CD4-positive, alpha-beta T cell (primary cell): ENCODE measurements at places on chromosomes 1 and 21. TPM values are rescaled to one million over a fixed set of nuclear protein-coding genes. Genes with fewer than 3 reads are reported as not detected.

CLCNKA gene
- total RNA-seq = not detected

- no peak for DNase-seq
- no peak overlapping the region for H3K4me3 ChIP-seq
These were observed 39.2 kb downstream of the RUNX3 start for GRCh38 chr1:24890887-24891286.

RGS16 gene
- 16.4 TPM for total RNA-seq

LCE1B gene
- total RNA-seq = not detected

DNA sequence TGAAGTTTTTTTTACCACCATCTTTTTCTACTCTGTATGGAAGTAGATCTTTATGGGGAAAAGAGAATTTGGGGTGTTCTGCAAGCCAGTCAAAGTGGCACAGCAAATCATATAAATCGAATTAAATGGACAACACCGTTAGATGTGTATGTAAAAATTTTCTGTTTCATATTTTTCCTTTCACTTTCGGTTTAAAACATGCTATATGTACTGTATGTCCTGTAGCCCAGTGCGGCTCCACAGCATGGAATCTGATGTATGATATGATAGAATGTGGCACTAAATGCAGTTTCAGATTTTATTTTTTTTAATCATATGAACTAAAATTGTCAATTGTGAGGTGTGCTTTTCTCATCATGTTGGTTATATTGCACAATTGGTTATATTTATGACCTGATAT lies 32.9 kb downstream of the RAB4A start:
- no peak overlapping the region for H3K4me3 ChIP-seq
- no peaks in the 10 kb centered on the region for H3K27me3 ChIP-seq
- no peak for DNase-seq
- H3K36me3 ChIP-seq = peaks cover 51% of the 10 kb centered on the region

DNA sequence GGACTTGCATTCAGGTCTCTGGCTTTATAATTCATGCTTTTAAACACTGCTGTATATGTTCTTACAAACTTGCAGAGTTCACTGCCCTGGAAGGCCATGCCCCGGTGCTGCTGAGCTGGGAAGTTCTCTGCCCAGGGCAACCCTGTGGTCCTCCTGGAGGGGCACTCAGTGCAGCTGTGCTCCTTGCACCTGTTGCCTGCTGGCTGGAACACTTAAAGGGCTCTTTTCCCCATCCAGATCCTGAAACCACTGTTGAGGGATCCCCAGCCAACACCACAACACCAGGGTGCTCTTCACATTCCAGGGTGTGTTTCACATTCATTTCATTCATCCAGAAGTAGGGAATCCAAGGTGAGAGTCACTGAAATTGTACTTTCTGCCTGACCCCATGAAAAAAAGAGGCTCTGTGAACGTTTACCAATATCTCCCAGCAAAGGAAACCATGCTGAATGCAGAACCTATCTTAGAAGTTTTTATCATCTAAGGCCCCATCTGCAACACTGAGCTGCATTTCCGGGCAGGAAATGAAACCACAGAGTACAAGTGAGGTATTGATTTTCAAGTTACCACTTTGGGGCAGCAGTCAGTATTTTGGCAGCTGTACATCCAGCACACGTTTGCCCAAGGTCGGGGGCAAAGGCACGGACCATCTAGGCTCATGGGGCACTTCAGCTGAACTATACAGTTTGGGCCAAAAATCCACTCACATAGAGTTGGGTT lies 16.4 kb upstream of the KIAA0040 start:
- H3K36me3 ChIP-seq = no peaks in the 10 kb centered on the region
- H3K4me1 ChIP-seq = peaks cover 37% of the 10 kb centered on the region
- peak overlapping the region; percentile 37 for H3K27ac ChIP-seq
- H3K4me3 ChIP-seq = peak overlapping the region; percentile 25
- DNase-seq = peak; percentile 61

- no peaks in the 10 kb centered on the region for H3K36me3 ChIP-seq
- no peak for DNase-seq
- no peaks in the 10 kb centered on the region for H3K27me3 ChIP-seq
- no peak overlapping the region for H3K27ac ChIP-seq
These were observed 104.4 kb downstream of the TM2D1 start for GRCh38 chr1:61620536-61620935.

GRCh38 chr1:198678901-198679329 lies 40.1 kb downstream of the PTPRC start:
- peak overlapping the region; percentile 89 for H3K27ac ChIP-seq
- peaks cover 24% of the 10 kb centered on the region for H3K36me3 ChIP-seq
- peaks cover 35% of the 10 kb centered on the region for H3K4me1 ChIP-seq
- no peaks in the 10 kb centered on the region for H3K27me3 ChIP-seq

GRCh38 chr1:225544924-225545323 lies 108.0 kb downstream of the ENAH start:
- no peak overlapping the region for H3K4me3 ChIP-seq
- H3K36me3 ChIP-seq = no peaks in the 10 kb centered on the region

GRCh38 chr1:93880731-93881130 lies 1.7 kb upstream of the DNTTIP2 start:
- no peak overlapping the region for H3K4me3 ChIP-seq
- H3K27me3 ChIP-seq = no peaks in the 10 kb centered on the region
- peaks cover 26% of the 10 kb centered on the region for H3K4me1 ChIP-seq
- H3K36me3 ChIP-seq = peaks cover 20% of the 10 kb centered on the region
- no peak for DNase-seq

DNA sequence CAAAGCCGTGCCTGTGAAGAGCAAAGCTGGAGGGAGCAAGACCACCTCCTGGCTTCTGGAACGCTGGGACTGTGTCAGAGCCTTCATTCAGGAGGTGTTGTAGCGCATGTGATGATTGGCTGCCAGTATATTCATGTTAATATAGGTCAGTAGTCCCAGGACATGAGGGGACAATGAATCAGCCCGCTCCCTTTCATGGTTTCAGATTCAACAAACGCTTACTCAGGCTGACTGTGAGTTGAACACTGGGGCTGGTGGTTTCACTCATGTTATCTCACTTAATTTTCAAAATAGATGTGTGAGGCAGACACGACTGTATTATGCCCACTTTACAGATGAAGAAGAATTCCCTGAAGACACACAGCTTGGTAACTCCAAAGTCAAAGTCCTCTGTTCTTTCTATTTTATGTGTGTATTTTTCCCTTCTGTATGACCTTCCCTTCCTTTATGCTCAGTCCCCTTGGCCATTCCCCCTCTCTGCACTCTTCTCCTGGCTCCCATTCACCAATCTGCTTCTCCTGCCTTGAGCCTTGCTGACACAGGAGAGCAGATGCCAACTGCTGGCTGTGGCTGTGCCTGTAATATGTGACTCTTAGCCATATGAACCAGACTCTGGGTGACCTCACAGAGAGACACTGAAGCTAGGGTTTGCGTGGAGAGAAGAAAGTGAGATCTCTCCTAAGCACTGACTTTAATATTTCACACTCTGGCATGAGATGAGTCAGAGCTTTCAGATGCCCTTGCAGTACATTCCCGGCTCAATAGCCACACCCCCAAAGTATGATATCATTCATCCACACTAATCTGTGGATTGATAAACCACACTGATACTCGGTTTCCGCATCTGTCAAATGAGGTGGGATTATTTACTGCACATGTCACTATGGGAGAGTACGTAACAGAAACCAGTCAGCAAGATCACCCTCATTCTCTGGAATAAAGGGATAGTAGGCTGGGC lies 31.4 kb upstream of the KIRREL1 start:
- no peaks in the 10 kb centered on the region for H3K27me3 ChIP-seq
- DNase-seq = no peak
- no peak overlapping the region for H3K27ac ChIP-seq

LRRC53 gene
- not detected for total RNA-seq

- H3K36me3 ChIP-seq = no peaks in the 10 kb centered on the region
- H3K27me3 ChIP-seq = no peaks in the 10 kb centered on the region
- H3K4me1 ChIP-seq = no peaks in the 10 kb centered on the region
- no peak overlapping the region for H3K27ac ChIP-seq
These were observed 234.3 kb upstream of the ADAMTS5 start for GRCh38 chr21:27201197-27201596.

- peaks cover 58% of the 10 kb centered on the region for H3K4me1 ChIP-seq
- no peaks in the 10 kb centered on the region for H3K36me3 ChIP-seq
- DNase-seq = peak; percentile 52
- H3K4me3 ChIP-seq = peak overlapping the region; percentile 18
- H3K27ac ChIP-seq = peak overlapping the region; percentile 80
These were observed 54.1 kb downstream of the CD2 start for GRCh38 chr1:116808200-116808847.

DNA sequence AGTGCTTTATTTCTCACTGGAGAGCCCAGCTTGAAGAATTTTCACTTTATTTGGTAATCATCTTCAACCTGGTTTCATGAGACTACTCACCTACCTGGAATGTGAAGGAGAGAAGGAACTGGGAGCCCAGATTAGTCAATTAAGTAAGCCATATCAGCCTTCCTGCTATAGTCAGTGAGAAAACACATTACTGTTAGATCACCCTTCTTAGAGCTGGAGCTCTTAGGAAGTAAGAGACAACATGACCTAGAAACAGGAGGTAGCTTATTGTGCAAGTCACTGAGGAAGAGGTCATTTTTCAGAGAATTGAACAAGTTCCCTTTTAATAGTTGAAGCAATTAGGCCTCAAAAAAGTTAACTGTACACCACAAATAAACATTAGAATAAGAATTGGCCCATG lies 49.2 kb upstream of the TEKT2 start:
- H3K4me3 ChIP-seq = no peak overlapping the region
- peak; percentile 17 for DNase-seq
- no peak overlapping the region for H3K27ac ChIP-seq
- H3K27me3 ChIP-seq = no peaks in the 10 kb centered on the region
- no peaks in the 10 kb centered on the region for H3K4me1 ChIP-seq

DNA sequence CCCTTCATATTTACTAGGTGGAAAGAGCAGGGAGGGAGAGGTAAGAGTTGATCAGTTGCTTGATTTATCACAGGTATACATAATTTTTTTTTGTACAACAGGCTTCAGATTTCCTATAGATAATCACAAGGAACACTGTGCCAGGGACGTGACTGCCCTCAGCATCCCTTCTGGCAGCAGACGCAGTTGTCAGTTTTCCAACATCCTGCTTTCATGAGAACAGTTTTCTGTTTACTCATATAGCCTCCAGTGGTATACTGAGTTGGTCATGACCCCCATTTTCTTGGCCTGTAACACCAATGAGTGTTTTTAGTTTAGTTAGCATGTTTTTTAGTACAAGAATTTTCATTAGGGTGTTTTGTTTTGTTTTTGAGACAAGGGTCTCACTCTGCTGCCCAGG lies 37.9 kb upstream of the PTPRF start:
- no peak for DNase-seq
- no peaks in the 10 kb centered on the region for H3K27me3 ChIP-seq
- H3K4me1 ChIP-seq = no peaks in the 10 kb centered on the region
- no peak overlapping the region for H3K27ac ChIP-seq
- H3K36me3 ChIP-seq = no peaks in the 10 kb centered on the region

RGSL1 gene
- total RNA-seq = not detected

- DNase-seq = no peak
- peaks cover 35% of the 10 kb centered on the region for H3K4me1 ChIP-seq
- H3K4me3 ChIP-seq = peak overlapping the region; percentile 58
- no peaks in the 10 kb centered on the region for H3K27me3 ChIP-seq
These were observed 2.4 kb downstream of the BEST4 start for GRCh38 chr1:44785501-44786137.

YBEY gene
- 10.6 TPM for total RNA-seq

ZBTB8B gene
- total RNA-seq = not detected

DNA sequence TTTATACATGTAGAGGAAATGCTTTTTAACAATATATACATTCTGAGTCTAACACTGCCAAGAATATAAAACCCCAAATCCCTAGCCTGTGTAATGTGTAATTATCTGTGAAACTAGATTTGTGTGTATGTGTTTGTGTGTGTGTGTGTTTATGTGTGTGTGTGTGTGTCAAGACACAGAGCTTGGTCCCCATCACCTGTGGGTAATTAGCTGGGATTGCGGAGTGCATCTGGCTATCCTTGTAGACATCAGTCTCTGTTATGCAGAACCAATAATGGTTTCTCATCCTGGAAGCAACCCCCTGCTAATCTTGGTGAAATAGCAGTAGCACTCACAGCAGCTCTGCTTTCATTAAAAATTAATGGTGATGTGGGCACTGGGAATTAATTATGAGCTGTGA lies 26.3 kb upstream of the ST6GALNAC3 start:
- no peaks in the 10 kb centered on the region for H3K27me3 ChIP-seq
- no peak overlapping the region for H3K27ac ChIP-seq
- H3K4me3 ChIP-seq = no peak overlapping the region
- no peak for DNase-seq
- no peaks in the 10 kb centered on the region for H3K36me3 ChIP-seq

PLXNA2 gene
- 0.75 TPM for total RNA-seq

- H3K4me3 ChIP-seq = no peak overlapping the region
- H3K27me3 ChIP-seq = no peaks in the 10 kb centered on the region
- DNase-seq = no peak
- no peak overlapping the region for H3K27ac ChIP-seq
These were observed 114.8 kb downstream of the TYW3 start for GRCh38 chr1:74847715-74848114.

WLS gene
- 0.52 TPM for total RNA-seq

- no peaks in the 10 kb centered on the region for H3K27me3 ChIP-seq
- DNase-seq = no peak
- H3K4me1 ChIP-seq = no peaks in the 10 kb centered on the region
- H3K4me3 ChIP-seq = no peak overlapping the region
- H3K27ac ChIP-seq = no peak overlapping the region
These were observed 464.5 kb downstream of the USP25 start for GRCh38 chr21:16194095-16194787.

GRCh38 chr1:245246433-245246832 lies 91.6 kb downstream of the KIF26B start:
- H3K27ac ChIP-seq = no peak overlapping the region
- DNase-seq = no peak
- no peaks in the 10 kb centered on the region for H3K27me3 ChIP-seq
- H3K4me3 ChIP-seq = no peak overlapping the region
- H3K36me3 ChIP-seq = no peaks in the 10 kb centered on the region

- no peaks in the 10 kb centered on the region for H3K4me1 ChIP-seq
- H3K27me3 ChIP-seq = no peaks in the 10 kb centered on the region
- no peaks in the 10 kb centered on the region for H3K36me3 ChIP-seq
These were observed 134.0 kb downstream of the FAM78B start for GRCh38 chr1:166032572-166033371.

- DNase-seq = no peak
- H3K36me3 ChIP-seq = no peaks in the 10 kb centered on the region
- H3K27me3 ChIP-seq = no peaks in the 10 kb centered on the region
- H3K4me3 ChIP-seq = no peak overlapping the region
- no peak overlapping the region for H3K27ac ChIP-seq
These were observed 19.7 kb upstream of the ZBTB40 start for GRCh38 chr1:22431965-22432364.

GRCh38 chr1:203302456-203302855 lies 2.9 kb upstream of the BTG2 start:
- no peak overlapping the region for H3K27ac ChIP-seq
- H3K4me3 ChIP-seq = no peak overlapping the region
- H3K36me3 ChIP-seq = peaks cover 13% of the 10 kb centered on the region
- DNase-seq = no peak
- H3K4me1 ChIP-seq = peaks cover 36% of the 10 kb centered on the region
- no peaks in the 10 kb centered on the region for H3K27me3 ChIP-seq
